Stimulated activated CD4-positive, alpha-beta T cell treated with anti-CD3 and anti-CD28 coated beads, Interleukin-15, amount 100 ng/mL, for 24 hours (primary cell): ENCODE measurements at places on chromosomes 7 and 10.

GRCh38 chr10:98513704-98514103 lies 67.0 kb upstream of the HPS1 start:
- no peak for DNase-seq

GRCh38 chr7:129210989-129211312 lies 13.9 kb upstream of the AHCYL2 start:
- no peak for DNase-seq

GRCh38 chr7:99404235-99404976 lies 4.0 kb downstream of the PDAP1 start:
- no peak for DNase-seq

GRCh38 chr7:6513541-6513940 lies 37.7 kb downstream of the GRID2IP start:
- DNase-seq: no peak

DNA sequence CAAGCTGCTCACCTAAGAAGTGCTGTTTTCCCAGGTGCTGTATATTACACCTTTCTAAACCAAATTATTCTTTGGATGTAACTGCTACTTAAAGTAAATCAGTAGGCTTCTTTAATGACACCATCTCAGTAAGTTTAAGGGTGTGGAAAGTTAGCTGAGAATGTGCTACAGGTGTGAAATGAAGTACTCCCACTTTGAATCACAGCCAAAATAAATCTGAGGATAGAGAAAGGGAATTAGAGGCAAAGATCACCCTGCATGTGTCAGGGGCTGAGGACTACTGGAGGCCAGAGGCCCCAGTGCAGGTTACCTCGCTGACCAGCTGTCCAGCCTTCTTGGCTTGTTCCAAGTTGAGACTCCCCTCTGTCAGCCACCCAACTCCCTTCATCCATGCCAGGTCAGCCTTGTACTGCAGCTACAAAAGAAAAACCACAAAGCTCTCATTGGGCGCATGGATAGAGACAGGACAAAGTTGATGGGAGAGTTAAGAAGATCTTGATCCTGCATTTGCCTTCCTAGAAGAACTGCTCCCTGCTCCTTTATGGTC lies 35.2 kb downstream of the NRAP start:
- DNase-seq: no peak

GRCh38 chr10:112280205-112280921 lies 2.8 kb upstream of the TECTB start:
- no peak for DNase-seq

DNA sequence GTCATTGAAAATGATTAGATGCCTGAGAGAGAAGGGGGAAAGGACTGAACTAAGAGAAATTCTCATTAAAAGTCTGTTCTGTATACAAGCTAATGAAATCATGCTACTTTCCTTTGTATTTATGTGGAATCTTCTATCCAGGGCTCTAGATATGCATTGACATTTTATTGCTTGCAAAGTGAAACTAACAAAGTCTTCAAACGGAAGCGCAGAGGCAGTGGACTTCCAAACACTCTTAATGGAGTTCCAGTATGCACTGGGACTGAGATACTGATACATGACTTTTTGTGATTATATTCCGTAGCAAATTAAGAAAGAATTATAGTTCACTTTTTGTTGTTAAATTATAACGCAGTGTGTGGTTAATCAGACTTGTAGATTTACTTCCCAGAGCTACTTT lies 166.8 kb upstream of the TBX20 start:
- no peak for DNase-seq

- DNase-seq: no peak
These were observed 87.4 kb upstream of the RET start for GRCh38 chr10:42989481-42989921.

- no peak for DNase-seq
These were observed 24.2 kb upstream of the PFKFB3 start for GRCh38 chr10:6178581-6178980.

- peak; percentile 80 for DNase-seq
These were observed 1.2 kb downstream of the CYREN start for GRCh38 chr7:135169141-135169963.

DNA sequence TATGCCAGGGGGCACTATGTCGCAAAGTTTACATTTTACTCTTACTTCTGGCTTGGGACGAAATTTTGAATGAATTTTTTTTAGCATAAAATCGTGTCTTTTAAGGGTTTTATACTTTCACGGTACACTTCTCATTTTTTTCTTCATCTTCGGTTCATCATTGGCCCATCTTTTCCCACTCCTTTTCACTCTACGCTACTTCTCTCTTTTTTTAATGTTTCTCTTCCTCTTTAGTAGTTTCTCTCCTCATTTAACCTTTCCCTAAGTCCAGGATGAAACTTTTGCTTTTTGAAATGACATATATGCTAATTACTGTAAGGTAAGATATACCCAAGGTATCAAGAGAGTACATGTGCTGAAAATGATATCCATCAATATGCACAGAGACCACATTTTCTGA lies 39.5 kb downstream of the C7orf33 start:
- DNase-seq: no peak

DNA sequence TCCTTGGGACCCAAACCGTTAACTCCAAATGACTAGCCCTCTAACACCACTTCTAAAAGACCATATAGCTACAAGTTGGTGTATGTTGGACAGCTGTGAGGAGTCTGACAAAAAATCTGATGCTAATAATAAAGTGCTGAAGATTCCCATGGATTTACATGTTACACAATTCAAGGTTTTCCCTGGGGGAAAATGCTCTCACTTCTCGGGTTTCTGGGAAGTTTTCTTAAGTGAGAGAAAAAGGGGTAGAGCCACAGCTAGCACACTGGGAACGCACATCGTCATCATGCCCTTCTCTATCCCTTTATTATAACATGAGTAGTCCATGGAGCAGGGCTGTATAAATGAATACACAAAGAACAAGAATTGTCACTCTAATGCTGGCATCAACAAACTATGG lies 162.1 kb downstream of the CHCHD3 start:
- DNase-seq: no peak

GRCh38 chr7:156318426-156318825 lies 322.1 kb upstream of the RNF32 start:
- DNase-seq: no peak
